GM12878 (cell line): ENCODE measurements at places on chromosomes 5 and 9.

- DNase-seq, result no peak
- no peaks in the 10 kb centered on the region for H3K36me3 ChIP-seq
Measured at GRCh38 chr5:3801967-3802366, 206.3 kb downstream of the IRX1 start.

GRCh38 chr5:131114754-131115153 lies 50.3 kb downstream of the HINT1 start:
- no peaks in the 10 kb centered on the region for H3K27me3 ChIP-seq
- no peak overlapping the region for H3K27ac ChIP-seq
- no peaks in the 10 kb centered on the region for H3K36me3 ChIP-seq
- no peaks in the 10 kb centered on the region for H3K4me1 ChIP-seq
- no peak for DNase-seq

DNA sequence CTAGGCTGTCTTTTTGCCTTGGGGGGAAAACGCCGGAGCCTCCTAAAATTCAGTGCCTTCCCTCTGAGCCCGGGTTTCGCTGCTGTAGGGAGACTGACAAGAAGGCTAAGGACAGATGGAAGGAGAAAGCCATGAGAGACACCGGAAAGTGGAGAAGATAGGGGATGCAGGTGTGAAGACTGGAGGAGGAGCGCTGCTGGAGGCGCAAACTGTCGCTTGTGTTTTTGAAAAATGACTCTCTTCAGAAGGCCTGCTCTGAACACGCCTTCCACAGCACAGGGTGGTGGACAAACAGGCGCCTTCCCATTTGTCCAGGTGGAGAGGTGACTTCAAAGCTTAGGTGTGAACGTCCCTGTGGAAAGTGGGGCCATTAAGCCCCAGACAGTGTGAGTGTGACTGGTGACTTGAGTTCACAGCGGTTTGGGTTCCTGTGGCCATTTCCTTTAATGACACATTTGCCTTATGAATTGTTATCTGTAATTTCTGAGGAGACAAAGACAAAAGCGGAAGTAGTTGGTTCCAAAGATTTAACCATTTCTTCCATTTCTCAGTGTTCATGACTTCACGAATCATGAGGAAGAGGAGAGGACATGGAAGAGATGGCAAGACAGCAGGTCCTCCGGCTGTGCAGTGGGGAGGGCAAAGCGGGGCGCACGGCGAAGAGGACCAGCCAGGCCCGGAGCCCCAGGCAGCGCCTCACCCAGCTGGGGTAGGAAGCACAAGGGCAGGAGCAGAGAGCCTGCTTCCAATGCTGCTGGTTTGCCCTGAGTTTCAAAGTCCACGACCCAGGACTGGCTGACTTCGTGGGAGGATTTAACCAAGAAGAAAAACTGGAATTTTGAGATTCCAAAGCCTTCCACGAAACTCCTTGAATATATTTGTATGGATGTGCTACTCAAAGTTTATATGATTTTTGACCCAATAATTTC lies 27.8 kb upstream of the SEMA4D start:
- H3K4me3 ChIP-seq, result no peak overlapping the region
- no peaks in the 10 kb centered on the region for H3K36me3 ChIP-seq
- H3K27me3 ChIP-seq, result no peaks in the 10 kb centered on the region
- DNase-seq, result no peak
- no peak overlapping the region for H3K27ac ChIP-seq

DNA sequence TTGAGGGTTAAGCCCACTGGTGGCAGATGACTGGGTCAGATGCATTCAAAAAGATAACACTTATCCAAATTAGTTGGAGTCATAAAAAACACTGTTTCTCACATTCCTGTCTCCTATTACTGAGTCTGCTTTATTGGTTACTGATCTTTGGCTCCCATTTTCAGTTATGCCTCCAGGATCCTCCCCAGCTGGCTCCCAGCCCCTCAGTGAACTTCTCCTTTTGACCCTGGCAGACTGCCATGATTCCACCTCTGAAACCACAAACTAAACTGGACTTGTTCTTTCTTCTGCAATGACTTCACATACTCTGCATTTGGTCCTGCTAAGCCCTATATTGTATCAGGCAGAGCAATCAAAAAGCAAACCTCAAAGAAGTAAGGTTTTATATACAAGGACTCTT lies 860.8 kb upstream of the DMAC1 start:
- no peaks in the 10 kb centered on the region for H3K36me3 ChIP-seq
- H3K4me1 ChIP-seq, result no peaks in the 10 kb centered on the region
- no peak overlapping the region for H3K27ac ChIP-seq
- no peaks in the 10 kb centered on the region for H3K27me3 ChIP-seq

DNA sequence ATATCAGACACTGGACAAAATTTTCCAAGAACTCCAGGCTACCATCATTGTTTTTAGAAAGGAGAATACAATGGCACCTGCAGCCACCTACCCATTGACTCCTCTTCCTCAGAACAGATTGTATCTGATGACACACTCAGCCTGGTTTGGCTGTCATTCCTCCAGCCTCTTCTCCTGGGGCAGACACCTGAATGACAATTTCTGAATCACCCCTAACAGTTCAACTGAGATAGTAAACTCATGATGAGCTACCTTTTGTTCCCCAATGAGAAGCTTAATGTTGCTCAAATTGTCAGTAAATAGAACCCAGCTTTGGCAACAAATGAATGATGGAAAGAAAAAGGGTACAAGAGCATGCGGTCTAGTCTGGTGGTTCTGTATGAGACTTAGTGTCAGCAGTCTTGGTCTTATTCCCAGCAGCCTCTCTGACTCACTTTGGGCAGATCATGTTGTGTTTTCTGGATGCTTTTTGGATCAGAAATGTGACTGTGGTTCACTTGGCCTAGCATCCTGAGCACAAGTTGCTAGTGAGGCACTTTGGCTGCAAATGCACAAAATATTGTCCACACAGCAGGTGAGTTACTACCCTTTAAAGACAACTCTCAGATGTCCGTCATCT lies 78.3 kb downstream of the MAMDC2 start:
- H3K4me1 ChIP-seq, result no peaks in the 10 kb centered on the region
- H3K4me3 ChIP-seq, result no peak overlapping the region
- no peak for DNase-seq

DNA sequence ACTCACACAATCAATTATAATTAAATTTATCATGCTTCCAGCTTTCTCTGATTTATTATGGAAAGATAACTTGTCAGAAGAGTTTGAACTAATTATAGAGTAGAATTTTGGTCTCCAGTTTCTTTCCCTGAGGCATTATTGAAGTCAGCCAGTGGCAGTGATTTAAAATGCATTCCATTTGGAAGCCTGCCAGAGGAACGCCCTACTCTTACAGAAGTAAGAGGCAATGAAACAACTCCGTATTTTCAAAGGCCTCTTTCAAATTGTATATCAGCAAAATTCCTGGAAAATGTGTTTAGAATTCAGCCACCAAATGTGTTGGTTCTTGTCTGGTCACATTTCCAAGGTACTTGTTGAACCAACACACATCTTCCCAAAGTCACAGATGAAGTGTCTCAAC lies 640.9 kb downstream of the SEMA5A start:
- H3K4me3 ChIP-seq, result no peak overlapping the region
- H3K4me1 ChIP-seq, result no peaks in the 10 kb centered on the region
- H3K27ac ChIP-seq, result no peak overlapping the region
- no peaks in the 10 kb centered on the region for H3K36me3 ChIP-seq
- no peak for DNase-seq

DNA sequence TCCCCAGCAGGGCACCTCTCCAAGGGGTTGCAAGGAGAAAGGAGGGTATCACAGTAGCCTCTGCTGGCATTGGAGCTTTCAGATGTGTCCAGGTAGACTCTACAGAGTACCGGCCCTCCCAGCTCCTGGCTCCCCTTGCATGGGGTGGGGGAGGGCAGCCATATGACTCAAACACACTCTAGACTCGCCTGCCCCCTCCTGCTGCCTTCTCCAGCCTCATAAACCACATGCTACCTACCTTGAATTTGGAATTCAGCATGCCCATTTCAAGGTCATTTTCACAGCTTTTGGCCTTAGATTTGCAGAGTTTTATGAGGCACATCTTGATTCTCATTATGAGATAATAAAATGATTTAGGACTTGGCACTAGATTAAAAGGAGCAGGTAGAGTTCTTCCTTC lies 32.8 kb upstream of the SMIM32 start:
- no peak overlapping the region for H3K4me3 ChIP-seq
- DNase-seq, result no peak
- no peaks in the 10 kb centered on the region for H3K27me3 ChIP-seq
